NCI-H1092 (cell line): ENCODE measurements at places on chromosomes 2 and 18.

DNA sequence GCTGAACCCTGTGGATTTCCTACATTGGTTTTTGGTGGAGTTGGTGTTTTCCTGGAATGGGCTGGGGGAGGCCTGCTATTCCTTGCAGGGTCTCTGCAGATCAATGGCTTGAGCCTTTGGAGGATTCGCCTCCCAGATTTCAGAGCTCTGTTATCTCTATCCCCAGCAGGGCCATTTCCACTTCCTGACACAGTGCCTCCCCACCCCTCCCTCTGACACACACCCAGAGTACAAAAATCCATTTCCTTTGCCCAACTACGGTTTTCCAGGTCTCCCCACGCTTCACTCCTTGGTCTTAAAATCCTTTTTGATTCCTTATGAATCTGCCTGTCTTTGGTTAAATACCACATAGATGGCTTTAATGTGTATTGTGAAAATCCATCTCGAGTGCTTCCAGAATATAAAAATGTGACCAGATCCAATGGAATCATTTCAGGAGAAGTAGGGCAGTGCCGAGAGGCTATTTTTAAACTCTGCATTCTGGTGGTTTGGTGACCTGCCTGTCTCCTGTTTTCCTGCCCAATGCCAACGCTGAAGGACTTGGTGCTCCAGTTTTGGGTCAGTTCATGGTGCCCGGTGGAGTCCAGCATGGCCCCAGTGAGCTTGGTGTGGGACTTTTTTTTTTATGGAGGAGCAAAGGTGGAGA lies 60.9 kb downstream of the ARL4C start:
- no peak for DNase-seq

- DNase-seq = no peak
These were observed 216.8 kb downstream of the CAMKMT start for GRCh38 chr2:44578471-44579093.

- DNase-seq = no peak
These were observed 183.1 kb upstream of the DDX18 start for GRCh38 chr2:117631152-117631945.

DNA sequence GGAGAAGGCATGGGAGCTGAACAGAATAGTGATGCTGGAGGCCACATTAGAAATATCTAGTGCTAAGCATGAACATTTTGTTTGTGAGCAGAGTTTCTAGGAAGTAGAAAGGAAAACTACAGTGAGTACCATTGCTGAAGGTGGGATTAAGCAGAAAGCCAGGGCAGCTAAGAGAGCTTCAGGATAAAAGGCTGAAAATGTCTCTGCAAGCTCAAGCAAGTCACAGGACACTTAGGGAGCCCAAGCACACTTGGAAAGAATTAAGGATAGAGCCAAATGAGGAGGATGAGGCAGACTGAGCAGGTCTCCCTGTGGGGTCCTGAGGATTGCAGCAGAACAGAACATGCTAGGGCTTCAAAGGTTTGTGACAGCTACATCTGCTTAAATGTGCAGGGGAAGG lies 80.6 kb upstream of the LYPD1 start:
- no peak for DNase-seq

DNA sequence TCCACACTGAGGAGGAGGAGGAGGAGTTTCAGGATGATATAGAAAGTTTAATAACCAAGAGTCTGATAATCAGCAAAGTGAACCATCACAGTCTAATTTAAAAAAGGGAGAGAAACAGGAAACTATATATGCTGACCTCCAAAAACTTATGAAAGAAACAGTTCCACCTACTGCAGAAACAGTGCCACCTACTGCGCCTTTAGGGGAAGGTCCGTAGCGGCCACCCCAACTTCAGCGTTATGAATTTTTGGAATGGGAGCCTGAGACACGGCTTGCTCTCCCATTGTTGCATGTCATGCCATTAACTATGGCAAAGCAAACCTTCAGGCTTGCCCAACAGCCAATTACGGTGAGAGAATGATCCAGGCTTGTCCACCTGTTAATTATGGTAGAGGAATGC lies 1719.2 kb upstream of the LRRTM1 start:
- DNase-seq = no peak

DNA sequence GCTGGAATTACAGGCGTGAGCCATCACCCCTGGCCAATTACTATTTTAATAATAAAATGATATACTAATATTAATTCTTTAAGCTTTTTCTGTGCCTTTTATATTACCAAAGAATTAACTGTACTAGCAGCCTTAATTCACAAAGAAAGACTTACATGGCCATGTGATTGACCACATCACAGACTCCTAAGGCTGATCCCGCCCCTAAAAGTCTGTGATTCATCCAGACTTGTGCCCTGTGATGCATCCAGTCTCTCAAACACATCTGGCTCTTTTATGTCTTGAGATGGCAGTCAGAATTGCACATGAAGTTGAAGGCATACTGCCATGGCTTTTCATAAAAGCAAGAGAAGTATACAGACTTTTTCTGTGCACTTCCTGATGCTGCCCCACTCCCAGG lies 91.7 kb downstream of the DTNA start:
- no peak for DNase-seq

GRCh38 chr2:29224693-29225551 lies 109.7 kb downstream of the CLIP4 start:
- DNase-seq = no peak

DNA sequence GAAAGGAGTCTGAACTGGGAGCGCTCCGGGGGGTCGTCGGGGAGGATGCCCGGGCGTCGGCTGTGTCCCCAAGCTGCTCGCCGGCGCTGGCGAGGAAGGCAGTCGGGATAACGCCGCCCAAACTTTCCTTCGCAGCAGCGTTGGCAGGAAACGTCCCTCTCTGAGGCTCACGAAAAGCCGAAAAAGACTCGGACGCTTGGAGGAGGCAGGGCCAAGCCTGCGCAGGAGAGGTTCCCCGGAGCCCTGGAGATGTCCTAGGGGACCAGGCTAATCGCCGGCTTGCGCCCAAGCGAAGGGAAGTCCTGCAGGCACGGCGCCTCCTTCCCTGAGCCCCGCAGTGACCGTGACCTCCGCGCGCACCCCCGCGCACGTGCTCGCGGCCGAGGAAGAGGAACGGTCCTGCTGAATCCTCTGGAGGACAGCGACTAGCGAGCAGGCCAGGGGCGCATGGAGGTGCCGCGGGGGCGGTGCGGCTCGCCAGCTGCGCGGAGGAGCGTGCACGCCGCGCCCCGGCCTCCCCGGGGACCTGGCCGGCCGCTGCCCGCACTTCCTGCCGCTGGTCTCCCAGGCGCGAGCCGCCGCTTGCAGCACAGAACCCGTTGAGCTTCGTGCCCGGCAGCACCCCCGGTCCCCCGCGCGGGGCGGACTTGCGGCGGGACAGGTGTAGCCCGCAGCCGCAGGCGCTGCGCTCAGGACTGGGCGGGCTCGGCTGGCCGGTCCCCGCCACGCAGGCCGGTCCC lies at the start of gene SH3RF3:
Gene SH3RF3, plus strand, starts transcription at position 590 of the 740 bp plus-strand sequence.
- DNase-seq = no peak

DNA sequence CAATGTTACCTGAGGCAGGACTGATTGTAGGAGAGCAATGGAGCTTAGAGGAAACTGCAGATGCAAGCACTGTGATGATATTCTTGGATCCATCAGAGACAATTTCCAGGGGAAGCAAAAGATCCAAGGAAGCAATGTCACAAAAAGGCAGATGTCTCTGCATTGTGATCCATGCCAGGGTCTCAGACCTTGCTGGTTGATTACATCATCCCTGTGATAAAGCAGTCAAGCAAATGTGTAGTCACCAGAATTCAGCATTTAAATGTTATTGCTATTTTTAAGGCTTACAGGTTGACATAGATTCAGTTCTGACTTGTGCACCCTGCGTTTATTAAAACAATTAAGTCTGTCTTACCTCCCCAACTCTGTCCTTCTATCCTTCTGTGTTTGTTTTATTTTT lies 56.8 kb upstream of the CCDC85A start:
- no peak for DNase-seq

GRCh38 chr18:50879302-50880118 lies 592 bp downstream of the ME2 start:
- peak; percentile 49 for DNase-seq

DNA sequence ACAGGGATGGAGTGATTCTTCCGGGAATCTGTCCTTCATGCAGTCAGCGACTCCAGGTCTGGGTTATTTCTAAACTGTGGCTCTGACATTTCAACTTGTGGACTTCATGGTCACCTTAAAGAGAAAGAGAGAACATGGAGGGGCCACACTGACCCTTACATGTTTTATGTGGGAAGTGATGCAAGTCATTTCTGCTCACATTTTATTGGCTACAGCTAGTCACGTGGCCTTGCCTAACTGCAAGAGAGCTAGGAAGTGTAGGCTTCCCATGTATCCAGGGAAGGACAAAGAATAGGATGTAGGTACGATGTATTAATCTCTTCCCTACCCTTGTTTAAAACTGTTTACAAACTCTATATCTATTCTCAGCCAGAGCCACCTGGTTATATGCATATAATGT lies 30.3 kb upstream of the AFTPH start:
- DNase-seq = no peak

- DNase-seq = no peak
These were observed 3.8 kb downstream of the EPHA4 start for GRCh38 chr2:221568299-221568698.

DNA sequence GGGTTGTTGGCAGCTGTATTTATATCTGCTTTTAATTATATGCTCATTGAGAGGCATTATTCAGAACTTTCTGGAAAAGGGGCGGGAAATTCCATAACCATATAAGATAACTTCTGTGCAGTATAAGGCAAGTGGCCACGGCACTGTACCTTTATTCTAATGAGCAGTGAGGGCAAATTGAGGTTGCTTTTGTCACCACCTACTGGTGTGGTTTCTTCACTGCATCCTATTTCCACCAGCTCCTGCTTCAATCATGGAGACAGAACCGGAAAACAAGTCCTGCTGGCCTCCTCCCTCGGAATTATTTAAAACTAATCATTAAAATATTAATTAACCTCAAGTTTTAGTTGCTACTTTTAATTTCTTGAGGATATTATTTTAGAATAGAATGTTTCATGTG lies 759.4 kb downstream of the CBLN2 start:
- DNase-seq = no peak

- no peak for DNase-seq
These were observed 30.7 kb downstream of the ATP8B1 start for GRCh38 chr18:57772387-57772799.

GRCh38 chr2:201891676-201892075 lies 85.3 kb downstream of the CDK15 start:
- DNase-seq = no peak

- DNase-seq = no peak
These were observed 18.7 kb upstream of the ACVR1 start for GRCh38 chr2:157894694-157895435.

DNA sequence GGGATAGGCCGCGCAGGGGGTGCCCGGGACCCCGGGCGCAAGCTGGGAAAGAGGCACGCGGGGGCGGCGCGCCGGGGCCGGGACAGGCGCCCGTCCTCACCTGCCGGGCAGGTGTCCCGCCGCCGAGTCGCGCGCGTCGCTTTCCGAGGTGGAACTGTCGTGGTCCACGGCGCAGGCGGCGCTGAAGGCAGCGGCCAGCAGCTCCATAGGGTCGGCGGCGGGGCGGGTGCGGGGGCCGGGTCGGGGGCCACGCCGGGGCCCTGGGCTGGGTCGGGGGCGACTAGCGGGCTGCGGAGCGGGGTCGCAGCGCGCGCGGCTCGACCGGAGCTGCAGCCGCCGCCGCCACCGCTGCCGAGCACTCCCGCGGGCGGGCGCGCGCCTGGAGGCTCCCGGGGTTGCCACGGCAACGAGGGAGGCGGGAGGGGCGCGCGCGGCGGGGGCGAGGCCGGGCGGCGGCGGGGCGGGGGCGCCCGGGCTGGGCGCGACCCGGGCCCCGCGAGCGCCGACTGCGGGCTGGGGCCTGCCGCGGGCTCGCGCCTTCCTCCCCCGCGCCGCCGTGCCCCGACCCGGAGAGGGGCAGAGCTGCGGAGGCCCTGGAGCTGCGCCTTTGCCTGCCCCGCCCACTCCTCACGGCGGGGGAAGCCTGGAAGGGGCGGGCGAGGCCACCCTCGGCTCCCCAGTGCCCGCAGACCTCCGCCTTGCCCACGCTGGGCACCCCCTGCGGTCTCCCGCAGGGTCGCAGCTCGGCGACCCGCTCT lies 57.9 kb downstream of the SNORC start:
- no peak for DNase-seq

GRCh38 chr2:204110751-204111516 lies 174.4 kb downstream of the ICOS start:
- no peak for DNase-seq
